ENCODE measurements at places on chromosomes 2 and 18. TPM values are rescaled to one million over a fixed set of nuclear protein-coding genes. Genes with fewer than 3 reads are reported as not detected.

DNA sequence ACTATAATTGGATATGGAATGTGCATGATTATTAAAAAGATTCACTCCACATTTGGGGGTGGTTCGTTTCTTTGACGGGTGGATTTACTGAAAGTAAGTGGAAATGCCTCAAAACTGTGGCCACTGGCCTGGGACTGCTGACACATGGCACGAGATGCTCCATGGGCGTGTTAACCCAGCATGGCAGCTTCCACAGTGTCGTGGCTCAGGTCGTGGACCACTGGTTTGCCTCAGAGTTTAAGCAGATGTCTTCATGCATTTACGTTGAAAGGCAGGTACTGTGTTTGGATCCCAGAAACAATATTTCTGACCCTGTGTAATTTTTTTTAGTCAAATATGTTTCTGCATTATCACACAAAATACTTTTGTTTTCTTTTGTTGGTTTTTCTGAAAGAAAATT is 242.0 kb downstream of the GBX2 start:
- DNase-seq, result no peak

GRCh38 chr2:240136671-240137292 is 677 bp upstream of the COPS9 start:
- DNase-seq, result peak; percentile 20

Gene SLC11A1
- 3,249 TPM for total RNA-seq

Gene BOLL
- total RNA-seq, result not detected

DNA sequence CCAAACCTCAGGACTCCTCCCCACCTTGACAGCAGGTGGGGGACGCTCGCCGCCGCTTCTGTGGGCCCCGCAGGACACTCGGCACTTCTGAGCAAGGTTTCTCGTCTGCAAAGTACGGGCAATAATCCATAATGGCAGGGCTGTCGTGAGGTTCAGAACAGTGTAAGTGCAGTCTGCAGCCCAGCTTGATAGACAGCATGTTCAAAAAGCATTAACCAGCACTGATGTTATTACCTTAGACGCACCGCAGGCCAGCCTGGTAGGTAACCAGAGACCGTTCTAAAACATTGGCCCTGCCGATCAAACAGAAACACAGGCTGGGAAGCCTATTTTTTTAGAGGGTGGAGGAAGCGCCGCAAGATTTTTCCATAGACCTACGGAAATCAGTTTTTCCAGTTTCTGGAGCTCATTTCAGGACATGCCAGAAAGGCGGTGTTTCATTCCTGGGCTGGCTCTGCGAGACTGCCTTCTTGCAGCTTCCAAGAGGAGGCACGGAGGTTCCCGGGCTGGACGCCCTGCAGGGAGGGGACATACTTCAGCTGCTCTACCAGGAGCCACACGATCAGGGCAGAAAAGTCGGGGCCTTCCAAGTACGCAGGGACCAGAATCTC is 148.7 kb downstream of the TPO start:
- peak; percentile 59 for DNase-seq

DNA sequence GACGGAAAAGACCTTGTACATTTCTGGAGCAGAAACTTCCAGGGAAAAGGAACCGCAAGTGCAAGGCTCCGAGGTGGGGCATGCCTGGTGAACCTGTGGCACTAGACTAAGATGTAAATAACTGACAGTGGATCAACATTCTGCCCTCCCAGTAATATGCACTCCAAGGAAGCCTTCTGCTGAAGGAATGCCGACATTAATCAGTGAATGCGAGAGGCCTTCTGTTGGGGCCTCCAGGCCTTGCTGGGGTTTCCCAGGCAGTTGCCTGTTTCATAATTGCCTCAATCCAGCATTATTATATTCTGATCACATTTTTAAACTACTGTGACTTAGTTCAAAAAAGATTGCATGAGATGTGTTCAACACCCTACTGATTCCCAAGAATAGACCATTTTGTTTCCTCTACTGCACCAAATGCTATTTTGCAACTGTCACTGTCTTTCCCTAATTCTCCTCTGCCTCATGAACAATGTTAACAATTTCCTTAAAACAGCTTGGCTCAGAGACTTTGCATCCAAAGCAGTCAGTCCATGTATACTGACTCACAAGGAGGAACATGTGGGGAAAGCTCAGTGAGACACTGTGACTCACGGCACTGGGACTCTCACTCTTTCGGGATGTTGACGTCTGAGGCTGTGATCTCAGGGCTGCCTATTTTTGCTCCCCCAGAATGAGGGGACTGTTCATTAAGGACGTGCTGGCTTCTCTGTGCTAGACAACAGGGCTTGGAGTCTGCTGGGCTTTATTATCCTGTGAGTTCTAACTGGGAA is 10.5 kb upstream of the DSG2 start:
- no peak for DNase-seq

Gene DSC2
- total RNA-seq, result 15.6 TPM

GRCh38 chr18:10226971-10227370 is 227.5 kb upstream of the APCDD1 start:
- no peak for DNase-seq

- no peak for DNase-seq
These were observed 76.0 kb upstream of the ST8SIA5 start for GRCh38 chr18:46832849-46833248.

DNA sequence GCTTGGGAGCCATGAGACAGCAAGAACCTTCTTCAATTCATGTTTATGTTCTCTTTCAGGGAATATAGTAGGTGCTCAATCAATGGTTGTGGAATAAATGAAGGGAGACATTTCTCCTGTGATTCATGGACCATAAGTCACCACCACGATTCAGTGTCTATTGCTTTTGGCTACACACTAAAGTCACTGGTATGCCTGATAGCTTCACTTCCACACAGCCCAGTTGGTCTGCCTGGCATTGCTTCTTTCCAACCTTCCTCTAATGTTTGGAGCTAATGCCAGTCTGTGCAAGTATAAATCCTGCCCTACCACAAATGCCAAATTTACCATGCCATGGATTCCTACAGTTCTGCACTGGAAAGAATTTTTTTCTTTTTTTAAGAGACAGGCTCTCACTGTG is 1.3 kb upstream of the CXCR1 start:
- DNase-seq, result no peak

Gene STARD6
- total RNA-seq, result not detected

DNA sequence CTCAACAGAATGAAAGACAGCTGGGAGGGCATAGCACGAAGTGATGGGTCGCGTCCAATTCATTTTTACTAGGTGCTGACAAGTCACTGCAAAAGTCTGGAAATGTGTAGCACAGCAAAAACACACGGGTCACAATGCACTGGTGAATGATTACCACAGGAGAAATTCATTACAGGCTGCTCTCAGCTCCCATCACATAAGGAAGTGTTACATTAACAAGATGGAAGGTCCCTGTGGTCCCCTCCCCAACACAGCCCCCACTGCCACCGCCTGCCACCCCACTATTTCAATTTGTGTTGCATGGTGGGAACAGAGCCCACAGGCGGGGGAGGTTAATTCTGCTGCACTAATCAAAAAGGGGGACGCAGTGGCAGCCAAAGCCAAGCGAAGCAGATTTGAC is 122.8 kb downstream of the NRP2 start:
- no peak for DNase-seq

GRCh38 chr2:33391529-33392255 is 84.8 kb upstream of the RASGRP3 start:
- DNase-seq, result no peak

Gene ALPP
- total RNA-seq, result 11.5 TPM

Gene FSHR
- not detected for total RNA-seq

DNA sequence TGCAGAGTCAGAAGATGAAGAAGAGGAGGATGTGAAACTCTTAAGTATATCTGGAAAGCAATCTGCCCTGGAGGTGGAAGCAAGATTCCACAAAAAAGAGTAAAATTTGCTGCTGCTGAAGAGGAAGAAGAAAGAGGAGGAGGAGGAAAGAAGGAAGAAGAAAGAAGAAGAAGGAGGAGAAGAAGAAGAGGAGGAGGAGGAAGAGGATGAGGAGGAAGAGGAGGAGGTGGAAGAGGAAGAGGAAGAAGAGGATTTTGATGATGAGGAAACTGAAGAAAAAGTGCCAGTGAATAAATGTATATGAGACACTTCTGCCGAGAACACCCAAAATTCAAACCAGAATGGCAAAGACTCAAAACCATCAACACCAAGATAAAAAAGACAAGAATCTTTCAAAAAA is 20.9 kb upstream of the TAF4B start:
- DNase-seq, result no peak

- DNase-seq, result no peak
These were observed 103.6 kb downstream of the NXPH2 start for GRCh38 chr2:138676619-138677021.

- DNase-seq, result no peak
These were observed 62.3 kb upstream of the BOD1L2 start for GRCh38 chr18:57084331-57085271.

DNA sequence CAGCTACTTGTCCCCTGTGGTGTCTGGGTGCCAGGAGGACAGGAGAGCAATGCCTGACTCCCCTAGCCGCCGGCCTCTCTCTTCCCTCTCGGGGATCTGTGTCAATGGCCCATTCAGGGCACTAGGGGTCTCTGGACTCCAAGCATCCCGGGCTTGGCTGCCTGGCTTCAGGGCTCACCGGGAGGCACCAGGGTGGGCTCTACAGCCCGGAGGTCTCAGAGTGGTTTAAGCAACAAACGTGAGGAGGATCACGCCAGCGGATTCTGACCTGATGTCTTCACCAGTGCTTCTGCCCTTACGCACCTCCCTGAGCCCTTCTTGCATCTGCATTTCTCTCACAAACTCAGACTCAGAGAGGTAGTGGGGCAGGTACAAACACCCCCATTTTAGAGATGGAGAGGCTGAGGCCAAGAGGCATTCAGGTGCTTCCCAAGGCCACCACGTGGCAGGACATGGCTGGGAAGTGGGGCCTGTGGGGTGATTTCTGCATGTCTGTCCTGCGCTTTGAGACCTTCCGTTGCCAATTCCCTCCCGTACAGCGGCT is 243.0 kb downstream of the CELF4 start:
- no peak for DNase-seq

DNA sequence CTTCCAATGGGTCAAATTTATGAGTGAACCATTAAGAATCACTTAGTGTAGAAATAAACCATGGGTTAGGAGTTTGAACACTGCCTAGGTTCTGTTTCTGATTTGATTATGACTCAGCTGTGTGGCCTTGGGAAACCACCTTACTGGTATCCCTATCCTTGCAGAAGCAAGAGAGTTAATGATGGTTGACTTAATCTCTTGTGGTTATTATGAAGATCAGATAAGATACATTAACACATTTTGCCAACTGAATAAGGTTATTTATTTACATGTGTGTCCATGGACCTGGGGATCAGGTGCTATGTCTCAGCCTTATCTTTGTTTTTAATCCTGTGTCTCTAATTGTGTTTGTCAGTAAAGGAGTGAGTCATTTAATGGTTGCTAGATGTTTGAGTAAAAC is 5.4 kb upstream of the KCNJ13 start:
- no peak for DNase-seq

Gene NT5DC4
- total RNA-seq, result 5.2 TPM

DNA sequence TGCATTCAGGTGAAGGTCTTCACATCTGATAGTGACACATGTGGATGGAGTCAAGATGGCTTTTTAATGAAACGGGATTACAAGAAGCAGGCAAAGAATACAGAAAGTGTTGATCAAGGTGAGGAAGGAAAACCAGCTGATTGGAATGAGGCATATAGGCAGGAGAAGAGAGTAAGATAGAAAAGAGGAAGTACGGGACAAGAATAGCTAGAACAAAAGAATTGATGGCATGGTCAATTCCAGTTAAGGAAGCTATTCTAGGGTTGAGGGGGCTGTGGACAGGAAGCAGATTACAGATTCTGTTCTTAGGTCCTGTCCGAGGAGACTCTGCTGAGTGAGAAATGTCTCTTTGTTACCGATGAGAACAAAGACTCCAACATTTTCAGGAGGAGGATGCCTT is 13.2 kb upstream of the NCK2 start:
- DNase-seq, result no peak

Gene NEU2
- total RNA-seq, result not detected

Gene DLGAP1
- total RNA-seq, result 3.3 TPM

DNA sequence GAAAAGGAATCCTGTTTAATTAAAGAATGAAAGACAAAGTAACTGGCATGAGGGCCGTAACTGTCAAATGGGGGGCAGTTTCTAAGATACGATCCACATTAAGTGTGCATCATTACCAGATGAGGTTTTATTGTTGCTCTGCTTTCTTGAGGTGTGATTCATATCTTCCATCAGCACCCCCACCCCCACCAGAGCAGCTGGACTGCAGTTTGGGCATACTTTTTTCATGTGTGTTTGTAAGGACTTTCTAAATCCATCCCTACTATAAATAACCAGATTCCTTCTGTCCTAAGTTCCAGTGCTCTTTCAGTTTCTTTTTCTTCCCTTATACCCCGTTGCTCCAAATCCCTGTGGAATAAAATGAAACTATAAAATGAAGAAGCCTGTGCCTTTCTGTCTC is 142.1 kb downstream of the CDCA7 start:
- no peak for DNase-seq

Gene VWC2L
- 0.30 TPM for total RNA-seq

- no peak for DNase-seq
These were observed 223.5 kb downstream of the NDUFA10 start for GRCh38 chr2:239801404-239802184.

GRCh38 chr2:208049441-208049840 is 24.1 kb upstream of the PLEKHM3 start:
- no peak for DNase-seq

DNA sequence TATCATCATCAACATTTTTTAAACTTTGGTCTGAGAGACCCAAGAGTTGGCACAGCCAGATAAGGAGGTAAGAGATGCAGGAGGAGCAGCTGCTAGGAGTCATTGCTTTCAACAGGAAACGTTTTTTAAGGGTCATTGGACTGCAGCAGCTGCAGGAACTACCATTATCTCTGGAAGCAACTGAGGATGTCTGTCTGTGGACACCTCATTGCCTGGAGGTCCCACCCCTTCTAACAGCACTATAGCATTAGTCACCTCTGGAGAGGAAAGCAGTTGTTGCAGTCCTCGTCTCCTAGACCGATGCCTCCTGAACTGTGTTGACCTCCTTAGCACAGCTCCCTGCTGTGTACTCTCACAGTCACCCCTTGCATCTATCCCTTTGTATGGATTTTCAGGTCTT is 21.5 kb upstream of the FSHR start:
- DNase-seq, result no peak

DNA sequence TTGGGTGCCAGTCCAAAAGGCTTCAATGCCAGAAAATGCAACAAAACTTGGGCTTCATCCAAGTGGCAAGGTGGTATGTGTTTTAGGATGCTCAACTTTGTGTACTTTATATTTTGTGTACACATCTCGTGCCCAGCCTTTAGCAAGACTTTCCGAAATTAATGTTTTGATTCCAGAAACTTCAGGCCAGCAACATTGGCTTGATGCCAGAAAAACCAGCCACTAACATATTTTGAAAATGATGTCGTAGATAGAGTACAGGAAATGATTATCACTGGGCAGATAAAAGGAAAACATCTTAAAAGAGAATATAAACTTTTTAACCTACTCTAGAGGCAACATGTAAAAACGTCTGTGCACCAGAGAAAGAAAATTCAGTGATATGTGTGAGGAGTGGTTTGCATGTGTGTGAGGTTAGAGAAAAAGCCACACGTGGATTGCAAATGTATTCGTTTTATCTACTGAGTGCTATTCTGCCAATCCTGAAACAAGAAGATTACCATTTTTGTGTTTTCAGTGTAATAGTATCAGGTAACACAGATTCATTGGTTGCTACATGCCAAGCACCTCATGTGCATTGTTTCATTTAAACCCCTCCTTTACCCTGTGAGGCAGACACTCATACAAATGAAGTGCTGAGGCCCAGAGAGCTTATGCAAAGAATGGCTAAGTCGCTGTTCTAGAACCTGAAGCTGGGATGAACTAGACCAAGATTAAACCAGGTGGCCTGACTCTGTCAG is 264.8 kb downstream of the C1D start:
- DNase-seq, result no peak

Gene RNASEH1
- 17.8 TPM for total RNA-seq

Gene RFX8
- total RNA-seq, result not detected

GRCh38 chr2:213227458-213227857 is 56.8 kb upstream of the SPAG16 start:
- no peak for DNase-seq
